Tongue (tissue), 3 donors: ENCODE measurements at places on chromosomes 16 and 17. TPM values are rescaled to one million over a fixed set of nuclear protein-coding genes. Genes with fewer than 3 reads are reported as not detected.

DNA sequence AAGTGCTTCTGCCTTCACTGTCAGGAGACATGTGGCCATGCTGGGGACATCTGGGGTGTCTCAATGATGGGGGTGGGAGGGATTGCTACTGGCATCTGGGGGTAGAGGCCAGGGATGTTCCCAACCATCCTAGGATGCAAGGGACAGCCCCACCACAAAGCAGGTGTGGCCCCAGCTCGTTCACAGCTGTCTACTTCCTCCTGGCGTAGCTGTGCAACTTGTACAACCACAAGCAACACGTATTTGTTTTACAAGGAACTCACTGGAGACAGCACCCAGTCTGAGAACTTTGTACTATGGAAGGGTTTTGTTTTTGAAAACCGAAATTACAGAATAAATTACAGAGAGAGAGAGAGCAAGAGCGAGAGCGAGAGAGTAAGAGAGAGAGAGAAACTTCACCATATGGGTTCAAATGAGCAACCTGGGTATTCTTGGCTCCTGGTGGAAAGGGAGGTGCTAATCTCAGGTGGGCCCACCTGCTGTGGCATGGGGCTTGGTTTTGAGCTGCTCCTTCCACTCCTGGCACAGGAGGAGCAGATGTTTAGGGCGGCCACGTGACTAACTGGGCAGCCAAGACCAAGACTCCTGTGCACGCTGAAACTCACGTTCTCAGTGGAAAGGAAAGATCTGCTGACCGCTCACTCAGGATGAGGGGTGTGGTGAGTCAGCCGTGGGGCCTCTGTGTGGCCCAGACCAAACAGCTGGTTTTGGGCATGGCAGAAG lies 17.5 kb upstream of the TNFRSF13B start:
- no peak for DNase-seq

The CDH16 gene
- total RNA-seq = 0.31 TPM

- DNase-seq = no peak
Measured at GRCh38 chr17:50697663-50698272, 9.9 kb downstream of the ANKRD40 start.

The POLDIP2 gene
- total RNA-seq = 49.7 TPM

The ZNF385C gene
- total RNA-seq = 0.41 TPM

- peak; percentile 67 for DNase-seq
Measured at GRCh38 chr17:51618476-51618875, 358.1 kb downstream of the UTP18 start.

DNA sequence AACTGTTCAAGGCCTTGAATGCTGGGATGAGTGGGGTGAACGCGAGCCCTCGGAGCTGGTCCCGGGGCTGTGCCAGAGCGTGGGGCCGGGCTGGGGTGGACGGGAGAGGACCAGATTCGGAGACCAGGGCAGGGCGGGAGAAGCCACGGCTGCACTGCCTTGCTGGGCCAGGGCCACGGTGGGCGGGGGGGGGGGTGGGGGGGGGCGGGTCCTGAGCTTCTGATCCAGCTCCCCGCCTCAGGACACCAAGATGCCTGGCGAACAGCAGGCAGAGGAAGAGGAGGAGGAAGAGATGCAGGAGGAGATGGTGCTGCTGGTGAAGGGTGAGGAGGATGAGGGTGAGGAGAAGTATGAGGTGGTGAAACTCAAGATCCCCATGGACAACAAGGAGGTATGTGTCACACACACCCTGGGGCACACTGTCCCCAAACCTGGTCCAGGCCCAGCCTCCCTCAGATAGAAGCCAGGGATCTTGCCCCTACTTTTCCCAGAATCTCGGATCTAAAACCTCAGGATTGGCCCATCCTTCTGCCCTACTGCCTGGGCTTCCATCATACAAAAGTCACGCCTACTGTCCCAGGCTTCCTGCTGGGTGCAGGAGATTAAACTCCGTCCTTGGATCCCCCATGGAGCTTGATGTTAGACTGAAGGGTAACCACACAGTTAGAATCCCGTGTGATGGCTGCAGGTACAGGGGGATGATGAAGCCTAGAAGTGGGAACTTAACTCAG lies 563 bp downstream of the ZNF771 start:
- DNase-seq = no peak

The GCSH gene
- 40.8 TPM for total RNA-seq

- no peak for DNase-seq
Measured at GRCh38 chr16:84450176-84450865, 54.1 kb downstream of the MEAK7 start.
